Activated T-cell treated with anti-CD3 and anti-CD28 coated beads for 1 hour (primary cell): ENCODE measurements at places on chromosomes 4 and X.

DNA sequence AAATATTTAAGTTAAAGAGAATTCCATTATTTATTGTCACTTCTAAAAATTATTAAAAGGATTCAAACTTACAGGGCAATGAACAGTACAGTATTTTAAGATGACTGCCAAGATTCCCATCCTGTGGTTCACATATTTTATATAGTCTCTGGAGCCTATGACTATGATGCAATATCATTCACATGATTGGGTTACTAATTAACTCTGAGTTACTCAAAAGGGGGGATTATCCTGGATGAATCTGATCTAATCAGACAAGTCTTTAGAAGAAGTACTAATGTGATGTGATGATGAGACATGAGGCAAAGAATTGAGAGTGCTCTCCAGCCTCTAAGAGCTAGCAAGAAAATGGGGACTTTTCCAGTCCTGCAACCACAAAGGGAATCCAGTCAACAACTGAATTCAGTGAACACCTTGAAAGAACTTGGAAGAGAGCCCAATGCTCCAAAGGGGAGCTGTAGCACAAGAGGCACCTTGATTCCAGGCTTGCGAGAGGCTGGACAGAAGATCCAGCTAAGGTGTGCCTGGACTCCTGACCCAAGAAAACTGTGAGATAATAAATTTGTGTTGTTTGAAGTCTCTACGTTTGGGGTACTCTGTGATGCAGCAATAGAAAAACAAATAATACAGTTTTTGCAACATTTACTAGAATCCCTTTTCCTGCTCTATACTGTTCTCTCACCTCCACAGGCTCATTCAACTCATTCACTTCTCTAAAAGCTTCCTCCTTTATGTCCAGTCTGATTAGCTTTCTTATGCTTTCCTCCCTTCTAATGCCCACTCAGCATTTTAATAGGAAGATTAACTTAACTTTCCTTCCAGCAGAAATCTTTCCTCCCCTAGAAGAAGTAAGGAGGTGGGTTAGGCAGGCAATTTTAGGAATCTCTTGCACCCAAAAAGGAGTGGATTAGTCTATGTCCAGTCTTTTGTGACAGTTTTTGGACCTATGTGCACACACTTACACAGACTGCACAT lies 133.8 kb upstream of the LCORL start:
- no peak for DNase-seq

GRCh38 chr4:158783785-158784184 lies 15.0 kb downstream of the FNIP2 start:
- no peak for DNase-seq

DNA sequence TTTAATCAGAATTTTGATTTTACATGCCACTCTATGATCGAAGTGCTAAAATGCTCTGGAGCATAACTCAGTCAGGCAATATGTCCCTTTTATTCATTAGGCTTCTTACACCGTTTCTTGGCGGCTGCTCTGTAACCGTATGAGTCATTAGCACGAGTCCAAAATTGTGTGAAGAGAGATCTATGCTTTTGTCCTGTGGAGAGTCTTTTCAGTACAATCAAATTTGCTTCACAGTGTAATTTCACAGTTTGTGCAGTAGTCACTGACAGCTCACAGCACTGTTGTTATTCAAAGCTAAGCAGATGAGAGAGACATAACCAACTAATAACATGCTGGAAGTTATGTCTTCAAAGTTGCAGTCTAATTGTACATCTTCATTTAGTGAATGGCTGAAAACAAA lies 167.8 kb downstream of the PCDH10 start:
- no peak for DNase-seq

DNA sequence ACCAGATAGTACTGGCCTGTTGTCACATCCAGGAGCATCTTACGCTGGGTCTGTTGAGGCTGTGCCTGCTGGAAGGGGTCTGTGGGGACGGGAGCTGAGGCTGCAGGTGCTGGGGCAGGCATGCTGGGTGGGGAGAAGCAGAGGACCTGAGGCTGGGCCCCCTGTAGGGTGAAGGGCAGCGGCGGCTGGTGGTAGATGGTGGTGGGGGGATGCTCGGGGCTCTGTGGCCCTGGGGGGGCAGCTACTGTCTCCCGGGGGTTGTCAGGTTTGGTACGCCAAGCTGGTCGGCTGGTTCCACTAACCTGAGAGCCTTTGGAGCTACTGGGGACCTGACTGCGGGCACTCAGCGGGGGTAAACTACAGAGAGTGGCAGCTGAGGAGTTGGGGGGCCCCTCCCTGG lies 7.8 kb downstream of the C4orf54 start:
- no peak for DNase-seq

DNA sequence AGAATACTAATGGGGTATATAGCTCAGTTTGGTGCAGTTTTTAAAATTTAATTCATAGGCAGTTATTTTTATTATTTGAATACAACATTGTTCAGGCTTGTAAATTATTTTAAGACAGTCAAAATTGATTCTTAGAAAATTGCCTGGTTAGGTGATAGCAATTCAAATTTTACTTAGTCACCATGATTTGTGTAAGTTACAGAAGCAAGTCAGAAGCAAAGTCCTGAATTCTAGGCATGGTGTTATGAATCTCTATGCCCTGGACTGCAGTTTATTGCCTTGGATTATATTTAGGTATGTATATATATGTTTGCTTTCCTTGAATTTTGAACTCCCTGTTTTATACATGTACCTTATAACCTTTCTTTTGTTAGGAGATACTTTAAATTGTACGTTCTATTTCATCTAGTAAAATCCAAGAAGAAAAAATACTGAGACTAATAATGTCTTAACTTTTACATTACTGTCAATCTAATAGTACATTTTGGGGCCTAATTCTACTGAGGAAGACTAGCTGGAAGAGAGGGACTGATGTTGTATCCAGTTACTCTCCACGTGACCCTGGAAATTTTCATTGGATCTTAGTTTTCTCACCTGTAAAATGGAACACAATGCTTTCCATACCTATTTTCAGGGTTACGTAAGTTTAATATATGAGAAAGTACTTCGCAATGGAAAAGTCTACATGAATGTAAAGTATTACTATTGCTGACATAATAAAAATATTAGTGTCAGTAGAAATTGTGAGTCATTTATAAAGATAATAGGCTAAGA lies 25.1 kb downstream of the RAPGEF2 start:
- DNase-seq = no peak

DNA sequence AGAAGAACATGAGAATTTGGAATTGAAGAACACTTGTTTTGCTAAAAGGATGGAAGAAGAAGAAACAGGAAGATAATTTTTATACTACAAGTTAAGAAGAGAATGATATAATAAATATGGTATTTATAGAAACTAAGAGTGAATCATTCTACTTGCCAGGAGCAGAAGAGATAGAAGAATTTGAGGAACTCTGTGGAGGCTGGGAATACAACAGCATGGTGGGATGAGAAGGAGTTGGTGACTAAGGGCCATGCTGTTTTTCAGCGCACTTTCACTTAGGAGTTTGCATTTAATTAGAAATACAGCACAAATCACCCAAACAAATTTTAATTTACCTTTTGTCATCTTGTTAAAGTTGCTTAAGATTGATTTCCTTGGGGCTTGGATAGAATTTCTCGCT lies 20.5 kb downstream of the HADH start:
- no peak for DNase-seq

GRCh38 chrX:45766981-45767501 lies 566.4 kb upstream of the DIPK2B start:
- DNase-seq = no peak

DNA sequence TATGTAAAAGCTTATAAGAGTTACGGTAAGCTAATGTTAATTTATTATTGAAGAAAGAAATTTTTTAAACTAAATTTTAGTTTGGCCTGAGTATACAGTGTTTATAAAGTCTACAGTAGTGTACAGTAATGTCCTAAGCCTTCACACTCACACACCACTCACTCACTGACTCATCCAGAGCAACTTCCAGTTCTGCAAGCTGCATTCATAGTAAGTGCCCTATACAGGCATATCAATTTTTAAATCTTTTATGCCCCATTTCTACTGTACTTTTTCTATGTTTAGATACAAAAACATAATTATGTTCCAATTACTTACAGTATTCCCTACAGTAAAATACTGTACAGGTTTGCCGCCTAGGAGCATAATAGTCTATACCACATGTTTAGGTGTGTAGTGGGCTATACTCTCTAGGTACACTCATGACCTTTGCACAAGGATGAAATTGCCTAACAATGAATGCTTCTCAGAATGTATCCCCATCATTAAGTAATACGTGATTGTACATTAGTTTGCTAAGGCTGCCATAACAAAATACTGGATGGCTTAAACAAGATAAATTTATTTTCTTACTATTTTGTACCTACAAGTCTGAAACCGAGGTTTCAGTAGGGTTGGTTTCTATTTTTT lies 333.8 kb upstream of the PCDH7 start:
- no peak for DNase-seq

GRCh38 chr4:107562316-107562715 lies 157.7 kb downstream of the PAPSS1 start:
- DNase-seq = no peak

- DNase-seq = no peak
These were observed 152.1 kb downstream of the ADGRA3 start for GRCh38 chr4:22363787-22364186.

DNA sequence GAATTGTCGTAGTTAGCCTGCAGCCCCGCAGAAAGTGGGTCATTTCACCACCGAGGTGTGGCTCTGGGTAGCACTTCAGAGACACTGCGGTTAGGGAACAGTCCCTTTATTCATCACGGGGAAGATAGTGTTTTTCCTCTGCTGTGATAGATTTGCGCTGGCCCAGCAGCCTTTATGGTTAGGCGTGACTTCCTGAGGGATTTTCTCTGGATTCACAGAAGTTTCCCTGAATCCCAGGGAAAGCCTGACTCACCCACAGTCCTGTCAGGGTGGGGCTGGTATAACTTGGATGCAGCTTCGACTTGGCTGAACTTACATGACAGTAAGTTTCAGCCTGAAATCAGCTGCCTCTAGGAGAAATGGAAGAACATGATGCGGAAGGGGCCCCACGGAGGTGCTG lies 196.3 kb upstream of the HHIP start:
- DNase-seq = no peak

- DNase-seq = no peak
These were observed 312.3 kb downstream of the SPRY1 start for GRCh38 chr4:123708902-123709301.

GRCh38 chrX:71941776-71942175 lies 31.1 kb downstream of the NHSL2 start:
- DNase-seq = no peak

- no peak for DNase-seq
These were observed 47.3 kb upstream of the TLR3 start for GRCh38 chr4:186021461-186022167.

GRCh38 chrX:132505116-132505515 lies 16.3 kb upstream of the MBNL3 start:
- DNase-seq = no peak

- DNase-seq = no peak
These were observed 213.2 kb downstream of the KDR start for GRCh38 chr4:54912155-54912554.

DNA sequence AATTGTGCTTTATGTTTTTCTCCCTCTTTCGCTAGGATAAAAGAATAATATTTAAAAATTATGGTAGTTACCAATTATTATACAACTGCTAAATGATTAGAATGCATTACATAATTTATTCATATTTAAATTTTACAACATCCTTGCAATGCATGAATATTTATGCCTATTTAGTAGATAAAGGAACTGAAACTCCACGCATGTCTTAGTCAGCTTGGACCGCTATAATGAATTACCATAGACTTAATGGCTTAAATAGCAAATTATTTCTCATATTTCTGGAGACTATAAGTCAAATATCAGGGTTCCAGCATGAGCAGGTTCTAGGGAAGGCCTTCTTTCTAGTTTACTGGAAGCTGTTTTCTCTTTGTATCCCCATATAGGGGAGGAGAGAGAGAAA lies 1555.4 kb upstream of the ADGRL3 start:
- DNase-seq = no peak

DNA sequence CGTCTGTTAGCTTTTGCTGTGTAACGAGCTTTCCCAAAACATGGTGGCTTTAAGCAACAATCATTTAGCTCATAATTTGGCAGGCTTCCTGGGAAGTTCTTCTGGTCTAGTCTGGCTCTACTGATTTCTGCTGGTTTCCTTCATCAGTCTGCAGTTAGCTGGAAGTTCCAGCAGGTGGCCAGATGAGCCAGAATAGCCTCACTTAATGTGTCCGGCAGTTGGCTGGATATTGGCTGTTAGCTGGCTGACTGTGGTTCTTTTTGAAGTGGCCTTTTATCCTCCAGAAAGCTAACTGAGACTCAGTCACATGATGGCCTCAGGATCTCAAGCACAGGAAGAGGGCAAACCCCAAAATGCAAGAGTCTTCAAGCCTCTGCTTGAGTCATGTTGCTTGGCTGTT lies 34.9 kb downstream of the FTHL17 start:
- no peak for DNase-seq

GRCh38 chr4:55538531-55538930 lies 8.2 kb downstream of the CLOCK start:
- DNase-seq = no peak

- no peak for DNase-seq
These were observed 80.6 kb upstream of the CD99 start for GRCh38 chrX:2610246-2611170.

GRCh38 chr4:61251129-61251528 lies 51.0 kb downstream of the ADGRL3 start:
- no peak for DNase-seq

DNA sequence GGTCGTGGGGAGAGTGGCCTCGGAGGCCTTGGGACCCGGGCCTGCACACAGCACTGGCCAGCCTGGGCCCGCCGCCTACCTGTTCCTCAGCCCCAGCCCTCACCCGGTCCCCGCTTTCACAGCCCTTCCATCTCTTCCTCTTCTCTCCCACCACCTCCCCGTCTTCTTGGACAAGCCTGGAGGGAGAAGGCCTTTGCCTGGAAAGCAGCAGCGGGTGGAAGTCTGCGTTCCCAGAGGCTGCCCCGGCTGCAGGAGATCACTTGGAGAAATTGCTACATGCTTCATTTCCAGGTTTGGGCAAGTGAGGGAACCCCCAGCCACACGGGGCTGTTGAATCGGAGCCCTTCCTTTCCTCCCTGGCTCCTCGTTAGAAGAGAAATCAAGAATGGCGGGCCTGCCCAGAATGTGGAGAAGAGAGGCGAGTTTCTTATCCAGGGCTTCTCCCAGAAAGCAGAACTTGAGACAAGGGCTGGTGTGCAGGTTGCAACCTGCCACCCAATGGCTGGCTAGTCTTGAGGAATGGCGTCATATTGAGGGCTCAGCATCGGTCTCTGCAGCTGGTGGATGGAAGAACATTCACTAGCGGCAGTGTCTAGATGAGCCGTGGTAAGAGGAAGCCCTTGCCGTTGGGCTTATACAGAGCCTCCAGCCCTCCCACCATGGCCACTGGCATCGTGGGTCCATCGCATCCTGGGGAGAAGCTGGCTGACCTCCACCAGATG lies 1.2 kb upstream of the PDZD4 start:
- DNase-seq = no peak

DNA sequence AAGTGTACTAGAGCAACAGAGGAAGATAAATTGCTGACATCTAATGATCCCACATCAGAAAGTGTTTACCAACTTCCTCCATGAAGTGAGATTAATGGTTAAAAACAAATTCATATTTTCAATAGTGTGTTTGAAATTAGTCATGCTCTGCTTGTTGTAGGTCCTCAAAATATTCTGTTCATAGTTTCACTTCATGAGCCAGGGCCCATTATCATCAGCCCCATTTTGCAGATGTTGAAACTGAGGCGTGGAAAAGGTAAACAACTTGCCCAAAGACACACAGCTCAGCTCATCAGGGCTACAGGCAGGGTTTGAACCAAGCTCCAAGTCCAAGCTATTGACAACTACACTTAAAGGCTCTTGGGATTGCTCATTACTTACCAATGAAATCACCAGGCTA lies 103.5 kb upstream of the PPARGC1A start:
- no peak for DNase-seq

GRCh38 chr4:147794787-147795413 lies 63.0 kb downstream of the ARHGAP10 start:
- DNase-seq = no peak

GRCh38 chr4:2961421-2961810 lies 1.8 kb downstream of the NOP14 start:
- no peak for DNase-seq
